Left renal cortex interstitium (tissue), 4 donors: ENCODE measurements at places on chromosomes 6 and 20. TPM values are rescaled to one million over a fixed set of nuclear protein-coding genes. Genes with fewer than 3 reads are reported as not detected.

ALDH8A1 gene
- 32.2 TPM for polyA plus RNA-seq

RIMS1 gene
- 2.9 TPM for polyA plus RNA-seq

CDH26 gene
- 1.3 TPM for polyA plus RNA-seq

DNA sequence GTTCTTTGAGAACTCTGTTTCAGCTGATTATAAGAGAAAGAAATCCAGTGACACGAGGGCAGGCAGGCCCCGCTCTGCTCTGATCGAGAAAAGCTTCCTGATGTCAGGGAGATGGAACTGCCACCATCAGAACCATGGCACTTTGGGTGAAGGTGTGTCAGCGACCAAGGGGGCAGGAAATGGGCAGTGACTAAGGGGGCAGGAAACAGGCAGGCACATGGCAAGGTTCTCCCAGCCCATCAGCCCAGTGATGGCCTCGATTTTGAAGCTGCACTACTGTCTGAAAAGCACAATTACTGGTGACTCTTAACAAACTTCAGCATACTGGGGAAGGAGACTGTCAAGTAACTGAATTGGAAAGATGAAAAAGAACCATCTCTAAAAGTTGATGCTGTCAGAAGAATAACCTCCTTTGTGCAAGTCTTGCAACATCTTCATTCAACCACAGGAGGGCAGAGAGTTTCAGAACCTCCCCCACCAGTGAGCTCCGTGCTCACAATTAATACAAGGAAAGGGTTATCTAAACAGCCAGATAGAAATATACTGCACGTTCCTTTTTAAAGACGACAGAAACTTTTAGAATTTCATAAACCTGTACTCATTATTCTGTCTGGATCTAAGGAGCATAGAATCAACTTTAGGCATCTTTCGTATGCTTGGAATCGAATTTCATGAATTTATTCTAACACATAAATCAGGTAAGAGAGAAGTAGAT is 39.1 kb downstream of the TMX4 start:
- DNase-seq: peak; percentile 9

- DNase-seq: no peak
Observed at GRCh38 chr20:37904008-37904642, 1.2 kb downstream of the VSTM2L start.

- no peak for DNase-seq
Observed at GRCh38 chr20:24785141-24786110, 163.6 kb upstream of the CST7 start.

DNA sequence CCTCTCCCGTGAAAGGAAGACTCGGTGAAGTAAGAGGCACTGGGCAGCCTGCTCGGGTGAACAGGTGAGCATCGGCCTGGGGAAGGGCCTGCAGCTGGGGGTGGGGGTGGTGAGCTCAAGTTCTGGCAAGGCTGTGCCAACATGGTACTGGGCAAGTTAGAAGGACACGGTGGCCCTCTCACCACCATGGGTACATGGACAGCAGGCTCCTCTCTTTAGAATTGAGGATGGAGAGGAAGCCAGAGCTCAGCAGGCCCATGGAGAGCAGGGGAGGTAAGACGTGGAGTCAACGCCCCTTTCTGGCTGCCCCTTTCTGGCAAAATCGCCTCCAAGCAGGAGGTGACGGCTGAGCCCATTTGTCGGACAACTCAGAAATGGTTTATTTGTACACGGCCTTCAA is 135.6 kb downstream of the ANKRD60 start:
- no peak for DNase-seq

- no peak for DNase-seq
Observed at GRCh38 chr6:41487860-41488432, 58.2 kb upstream of the FOXP4 start.

DNA sequence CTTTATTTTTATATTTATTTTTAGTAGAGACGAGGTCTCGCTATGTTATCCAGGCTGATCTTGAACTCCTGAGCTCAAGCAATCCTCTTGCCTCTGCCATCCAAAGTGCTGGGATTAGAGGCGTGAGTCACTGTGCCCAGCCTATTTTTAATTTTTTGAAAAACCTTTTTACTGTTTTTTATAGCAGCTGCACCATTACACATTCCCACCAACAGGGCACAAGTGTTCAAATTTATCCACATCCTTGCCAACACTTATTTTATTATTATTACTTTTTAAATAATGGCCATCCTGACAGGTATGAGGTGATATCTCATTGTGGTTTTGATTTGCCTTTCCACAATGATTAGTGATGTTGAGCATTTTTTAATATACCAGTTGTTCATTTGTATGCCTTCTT is 42.5 kb downstream of the PACSIN1 start:
- no peak for DNase-seq
